NK-92 treated with Interleukin-12 subunit alpha and Interleukin-12 subunit beta, amount 100 ng/mL, for 24 hours (cell line): ENCODE measurements at places on chromosomes 2 and 18.

DNA sequence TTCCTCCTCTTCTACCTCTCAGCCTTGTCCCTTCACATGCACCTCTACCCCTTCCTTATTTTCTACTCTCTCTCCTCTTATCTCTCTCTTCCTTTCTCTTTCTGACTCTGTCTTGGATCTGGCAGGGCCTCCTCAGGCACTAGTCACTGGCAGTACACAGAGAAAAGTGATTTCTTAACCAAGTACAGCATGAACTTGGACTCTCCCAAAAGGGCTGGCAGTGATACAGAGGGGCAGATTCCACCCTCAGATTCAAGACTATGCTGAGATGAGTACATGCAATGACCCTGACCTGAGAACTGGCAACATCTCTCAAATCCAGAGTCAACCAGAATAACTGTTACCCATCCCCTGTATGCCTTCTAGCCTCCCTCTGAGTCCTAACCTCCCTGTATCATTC lies 4.3 kb downstream of the AOX1 start:
- DNase-seq = no peak

GRCh38 chr2:44848026-44848425 lies 93.5 kb upstream of the SIX3 start:
- DNase-seq = no peak

- DNase-seq = no peak
Observed at GRCh38 chr2:100285691-100286090, 36.6 kb downstream of the LONRF2 start.

DNA sequence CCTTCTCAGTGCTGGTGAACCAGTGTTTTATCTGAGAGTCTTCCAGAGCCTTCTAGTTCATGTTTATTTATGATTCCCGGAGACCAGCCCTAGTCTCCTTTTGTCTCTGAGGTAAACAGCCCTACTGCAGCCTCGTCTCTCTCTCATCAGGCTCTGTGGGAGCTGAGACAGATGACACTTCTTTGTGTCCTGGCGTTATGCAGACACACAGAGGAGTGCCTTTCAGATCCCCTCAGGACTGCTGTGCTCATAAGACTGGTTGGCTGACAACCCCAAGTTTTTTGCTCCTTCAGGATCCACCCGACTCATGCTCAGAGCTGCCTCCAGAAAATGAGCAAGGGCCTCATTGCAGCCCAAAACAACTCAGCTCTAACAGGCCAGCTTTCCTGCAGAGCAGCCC lies 523.8 kb upstream of the SPHKAP start:
- no peak for DNase-seq

GRCh38 chr2:230097424-230097823 lies 28.7 kb upstream of the SLC16A14 start:
- no peak for DNase-seq

GRCh38 chr18:74869904-74870863 lies 272.5 kb downstream of the ZNF407 start:
- DNase-seq = no peak

GRCh38 chr2:168652997-168653921 lies 149.2 kb upstream of the NOSTRIN start:
- DNase-seq = no peak

GRCh38 chr18:63789327-63789726 lies 14.1 kb downstream of the SERPINB7 start:
- DNase-seq = no peak

DNA sequence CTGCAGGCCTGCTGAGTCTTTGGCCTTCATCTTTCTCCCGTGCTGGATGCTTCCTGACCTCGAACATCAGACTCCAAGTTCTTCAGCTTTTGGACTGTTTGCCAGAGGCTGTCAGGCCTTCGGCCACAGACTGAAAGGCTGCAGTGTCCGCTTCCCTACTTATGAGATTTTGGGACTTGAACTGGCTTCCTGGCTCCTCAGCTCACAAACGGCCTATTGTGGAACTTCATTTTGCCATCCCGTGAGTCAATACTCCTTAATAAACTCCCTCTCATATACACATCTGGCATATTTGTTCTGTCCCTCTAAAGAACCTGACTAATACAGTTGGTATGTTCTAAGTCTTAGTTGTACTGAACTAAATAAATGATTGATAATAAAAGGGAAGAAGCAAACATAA lies 702.8 kb upstream of the LINC00305 start:
- DNase-seq = no peak

GRCh38 chr2:49621016-49621415 lies 466.7 kb upstream of the FSHR start:
- no peak for DNase-seq

DNA sequence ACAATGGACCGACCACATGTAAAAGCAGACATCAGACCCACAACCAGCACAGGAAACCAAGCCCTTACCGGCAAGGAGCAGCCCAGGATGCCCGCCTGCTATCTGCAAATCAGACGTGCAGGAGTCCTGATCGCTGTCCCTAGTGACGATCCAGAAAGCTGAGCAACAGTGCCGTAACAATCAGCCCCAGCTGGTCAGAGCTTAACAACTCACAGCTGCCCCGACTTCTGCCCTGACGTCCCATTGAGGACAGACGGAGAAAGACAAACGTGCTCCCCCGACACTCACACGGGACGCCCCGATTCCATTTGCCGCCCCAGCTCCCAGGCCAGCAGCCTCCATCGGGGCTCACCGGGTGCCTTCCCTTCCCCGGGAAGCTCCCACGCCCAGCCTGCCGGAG lies 39.8 kb upstream of the PXDN start:
- DNase-seq = no peak

GRCh38 chr18:58787536-58788149 lies 77.0 kb upstream of the ZNF532 start:
- no peak for DNase-seq

- DNase-seq = no peak
Observed at GRCh38 chr18:21164548-21165095, 53.0 kb upstream of the ROCK1 start.

DNA sequence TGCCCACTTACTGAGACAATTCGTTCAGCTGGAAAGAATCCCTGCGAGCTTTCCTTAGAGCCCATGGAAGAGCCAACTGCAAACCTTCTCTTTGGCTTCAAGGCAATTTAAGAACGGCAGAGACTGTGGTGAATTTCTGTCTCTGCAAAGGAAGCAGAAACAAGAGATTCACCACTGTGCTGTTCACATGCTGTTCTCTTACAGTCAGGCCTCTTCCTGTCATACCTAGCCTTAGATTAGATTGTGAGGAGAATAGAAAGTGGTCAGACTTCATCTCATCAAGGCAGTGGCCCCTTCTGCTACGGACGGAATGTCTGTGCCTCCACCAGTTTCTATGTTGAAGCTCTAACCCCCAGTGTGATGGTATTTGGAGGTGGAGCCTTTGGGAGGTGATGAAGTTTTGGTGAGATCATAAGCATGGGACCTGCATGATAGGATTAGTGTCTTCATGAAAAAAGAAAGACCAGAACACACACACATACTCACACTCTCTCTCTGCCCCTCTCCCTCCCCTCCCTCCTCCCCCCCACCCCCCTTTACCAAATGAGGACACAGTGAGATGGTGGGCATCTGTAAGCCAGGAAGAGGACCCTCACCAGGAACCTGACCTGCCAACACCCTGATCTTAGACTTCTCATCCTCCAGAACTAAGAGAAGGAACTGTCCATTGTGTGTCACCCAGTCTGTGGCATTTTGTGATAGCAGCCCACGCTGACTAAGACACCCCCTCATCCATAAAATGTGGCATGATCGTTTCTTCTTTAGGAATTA lies 45.6 kb upstream of the NRP2 start:
- no peak for DNase-seq

GRCh38 chr2:20282916-20283592 lies 58.1 kb upstream of the SDC1 start:
- no peak for DNase-seq

- no peak for DNase-seq
Observed at GRCh38 chr2:167430447-167430846, 542.2 kb downstream of the XIRP2 start.
